ENCODE measurements at places on chromosomes 2 and 18.

- H3K27ac ChIP-seq = no peak overlapping the region
- DNase-seq = no peak
- H3K36me3 ChIP-seq = no peaks in the 10 kb centered on the region
- no peaks in the 10 kb centered on the region for H3K27me3 ChIP-seq
- peaks cover 9% of the 10 kb centered on the region for H3K4me1 ChIP-seq
- H3K4me3 ChIP-seq = no peak overlapping the region
Observed at GRCh38 chr2:1400943-1401735, 12.1 kb upstream of the TPO start.

DNA sequence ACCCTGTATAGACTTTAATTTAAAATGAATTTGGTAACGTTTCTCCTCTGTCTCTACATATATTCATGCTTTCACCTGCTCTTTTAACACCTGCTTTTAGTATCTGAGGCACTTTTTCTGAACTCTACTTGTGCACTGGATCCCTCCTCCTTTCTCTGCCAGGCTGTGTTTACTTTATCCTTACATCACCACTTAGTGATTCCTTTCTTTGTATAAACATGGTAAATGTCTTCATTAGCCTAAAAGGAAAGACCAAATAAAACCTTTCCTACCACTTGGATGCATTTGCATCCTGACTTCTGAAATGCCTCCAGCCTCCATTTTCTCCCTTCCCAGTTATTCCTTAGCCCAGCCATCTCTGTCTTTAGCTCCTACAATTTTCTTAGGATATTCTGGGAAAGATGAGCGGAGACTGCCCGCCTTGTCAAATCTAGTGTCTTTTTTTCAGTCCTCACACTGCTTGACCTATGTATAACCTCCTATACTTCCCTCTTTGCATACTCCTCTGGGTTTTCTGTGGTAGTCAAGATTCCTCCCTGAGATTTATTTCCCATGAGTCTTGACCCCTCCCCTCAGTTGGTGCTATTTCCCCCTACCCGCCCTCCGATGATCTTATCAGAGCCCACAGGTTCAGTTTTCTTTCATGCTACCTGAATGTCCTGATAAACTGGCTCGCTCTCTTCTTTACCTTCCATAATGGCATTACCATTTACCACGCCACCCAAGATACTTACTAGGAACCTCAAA, 44.8 kb downstream of the REL start:
- peaks cover 40% of the 10 kb centered on the region for H3K36me3 ChIP-seq
- no peaks in the 10 kb centered on the region for H3K27me3 ChIP-seq
- no peak for DNase-seq
- no peak overlapping the region for H3K4me3 ChIP-seq

GRCh38 chr2:235421618-235422017, 72.2 kb upstream of the AGAP1 start:
- no peaks in the 10 kb centered on the region for H3K36me3 ChIP-seq
- no peak overlapping the region for H3K27ac ChIP-seq
- H3K27me3 ChIP-seq = peaks cover 9% of the 10 kb centered on the region
- H3K4me3 ChIP-seq = no peak overlapping the region
- no peaks in the 10 kb centered on the region for H3K4me1 ChIP-seq
- no peak for DNase-seq

DNA sequence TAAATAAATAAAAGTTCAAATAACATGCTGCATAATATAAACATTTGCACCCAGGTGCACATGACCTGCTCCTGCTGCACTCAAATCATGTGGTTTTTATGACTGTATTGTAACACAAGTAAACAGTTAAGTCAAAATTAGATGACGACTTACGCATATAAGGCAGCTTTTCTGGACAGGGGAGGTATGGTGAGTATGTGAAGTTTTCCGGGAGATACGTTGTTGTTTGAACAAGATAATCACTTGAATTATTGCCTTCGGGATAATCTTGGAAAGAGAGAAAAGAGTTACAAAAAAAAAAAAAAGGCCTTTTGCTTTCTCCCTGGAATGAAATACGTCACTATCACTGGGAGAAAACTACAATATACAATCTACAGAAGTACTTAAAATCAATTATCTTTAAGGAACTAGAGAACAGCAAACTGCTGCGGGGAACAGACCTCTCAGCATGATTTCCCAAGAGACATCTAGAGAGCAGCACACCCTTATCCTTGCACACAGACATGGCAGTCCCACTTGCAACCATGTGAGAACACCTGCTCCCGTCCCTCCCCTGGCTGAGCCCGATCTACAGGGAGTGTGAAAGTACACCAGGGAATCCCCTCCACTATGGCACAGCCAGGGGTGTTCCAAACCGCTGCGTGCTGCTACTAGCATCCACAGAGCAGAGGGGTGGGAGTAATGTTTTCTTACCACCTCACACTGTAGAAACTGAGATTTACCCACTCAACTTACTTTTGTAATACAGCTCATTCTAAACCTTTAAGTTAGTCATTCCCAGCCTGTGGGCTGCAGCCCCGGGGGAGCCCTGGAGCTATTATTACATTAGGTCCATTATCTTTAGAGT, 26.3 kb downstream of the B4GALT6 start:
- peaks cover 18% of the 10 kb centered on the region for H3K4me1 ChIP-seq
- peaks cover under 1% of the 10 kb centered on the region for H3K27me3 ChIP-seq
- DNase-seq = no peak
- no peak overlapping the region for H3K27ac ChIP-seq

DNA sequence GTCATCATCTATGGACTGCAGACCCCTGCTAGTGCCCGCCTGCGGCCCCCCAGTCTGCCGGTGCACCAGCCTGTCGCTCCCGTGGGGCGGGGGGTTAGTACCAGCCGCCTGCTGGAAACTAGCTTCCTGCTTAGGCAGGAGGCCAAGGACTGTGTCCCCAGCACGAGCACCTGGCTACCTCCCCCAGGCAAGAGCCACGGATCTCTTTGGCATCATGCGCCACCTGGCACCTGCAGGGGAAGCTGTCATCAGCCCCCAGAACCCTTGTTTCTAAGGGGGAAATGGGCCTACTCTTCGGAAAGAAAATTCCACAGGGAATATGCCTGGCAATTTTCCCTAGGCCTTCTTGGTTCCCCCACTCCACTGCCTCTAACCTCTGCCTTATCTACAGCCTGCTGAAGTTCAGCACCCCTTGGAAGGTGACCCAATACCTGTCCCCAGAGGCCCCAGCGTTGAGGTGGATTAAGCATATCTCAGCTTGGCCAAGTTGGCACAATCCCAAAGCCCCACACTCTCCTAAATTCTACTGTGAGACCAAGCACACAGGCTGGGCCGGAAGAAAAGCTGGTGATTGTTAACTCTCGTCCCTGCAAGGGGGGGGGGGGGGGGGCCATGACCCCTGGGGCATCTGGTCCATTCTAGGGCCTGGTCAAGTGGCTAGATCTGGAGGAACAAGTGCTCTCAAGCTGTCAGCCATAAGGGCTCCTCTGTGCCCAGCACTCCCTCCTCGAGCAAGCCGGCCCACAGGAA, 62.0 kb upstream of the POMC start:
- DNase-seq = no peak
- no peak overlapping the region for H3K27ac ChIP-seq
- no peak overlapping the region for H3K4me3 ChIP-seq
- no peaks in the 10 kb centered on the region for H3K27me3 ChIP-seq
- peaks cover 17% of the 10 kb centered on the region for H3K36me3 ChIP-seq

DNA sequence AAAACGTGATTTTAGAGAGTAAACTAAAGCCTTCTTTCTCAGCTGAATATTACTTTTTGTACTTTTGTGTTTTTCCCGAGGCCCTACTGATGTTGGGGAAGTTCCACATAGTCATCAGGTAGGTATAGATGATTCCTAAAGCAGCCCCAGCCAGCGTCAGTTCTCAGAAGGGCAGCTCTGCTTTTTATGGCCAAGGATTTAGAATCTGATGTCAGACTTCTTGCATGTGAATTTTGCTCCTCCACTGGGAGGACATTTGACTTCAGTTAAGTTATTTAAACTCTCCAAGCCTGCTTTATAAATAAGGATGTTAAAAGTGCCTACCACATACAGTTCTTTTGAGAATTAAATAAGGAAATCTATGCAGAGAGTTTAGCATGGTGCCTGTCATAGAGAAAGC, 130.8 kb downstream of the NCKAP5 start:
- H3K4me3 ChIP-seq = no peak overlapping the region
- no peak for DNase-seq
- H3K36me3 ChIP-seq = no peaks in the 10 kb centered on the region
- no peak overlapping the region for H3K27ac ChIP-seq

All from activated CD4-positive, alpha-beta T cell treated with anti-CD3 and anti-CD28 coated beads, Interleukin-2, amount 10 ng/mL, durations not matched to agents 7 days and 5 days (primary cell).